Activated CD8-positive, alpha-beta T cell treated with anti-CD3 and anti-CD28 coated beads, Interleukin-2, amount 10 ng/mL, durations not matched to agents 7 days and 5 days (primary cell): ENCODE measurements at places on chromosomes 16 and 17. TPM values are rescaled to one million over a fixed set of nuclear protein-coding genes. Genes with fewer than 3 reads are reported as not detected.

The NXN gene
- total RNA-seq = 0.68 TPM

- no peak for DNase-seq
Measured at GRCh38 chr16:11715246-11715947, 27.3 kb downstream of the TXNDC11 start.

DNA sequence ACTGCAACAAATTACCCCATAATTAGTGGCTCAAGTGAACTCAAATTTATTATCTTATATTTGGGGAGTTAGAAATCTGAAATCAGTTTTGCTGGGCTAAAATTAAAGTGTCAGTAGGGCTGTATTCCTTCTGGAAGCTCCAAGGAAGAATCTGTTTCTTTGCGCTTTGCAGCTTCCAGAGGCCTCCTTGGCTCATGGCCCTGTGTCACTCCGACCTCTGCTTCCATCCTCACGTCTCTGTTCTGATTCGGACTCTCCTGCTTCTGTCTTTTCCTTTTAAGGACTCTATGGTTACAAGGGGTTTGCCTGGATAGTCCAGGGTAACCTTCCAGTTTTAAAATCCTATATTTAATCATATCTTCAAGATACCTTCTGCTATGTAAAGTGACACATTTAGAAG is 232.1 kb downstream of the CA10 start:
- no peak for DNase-seq

DNA sequence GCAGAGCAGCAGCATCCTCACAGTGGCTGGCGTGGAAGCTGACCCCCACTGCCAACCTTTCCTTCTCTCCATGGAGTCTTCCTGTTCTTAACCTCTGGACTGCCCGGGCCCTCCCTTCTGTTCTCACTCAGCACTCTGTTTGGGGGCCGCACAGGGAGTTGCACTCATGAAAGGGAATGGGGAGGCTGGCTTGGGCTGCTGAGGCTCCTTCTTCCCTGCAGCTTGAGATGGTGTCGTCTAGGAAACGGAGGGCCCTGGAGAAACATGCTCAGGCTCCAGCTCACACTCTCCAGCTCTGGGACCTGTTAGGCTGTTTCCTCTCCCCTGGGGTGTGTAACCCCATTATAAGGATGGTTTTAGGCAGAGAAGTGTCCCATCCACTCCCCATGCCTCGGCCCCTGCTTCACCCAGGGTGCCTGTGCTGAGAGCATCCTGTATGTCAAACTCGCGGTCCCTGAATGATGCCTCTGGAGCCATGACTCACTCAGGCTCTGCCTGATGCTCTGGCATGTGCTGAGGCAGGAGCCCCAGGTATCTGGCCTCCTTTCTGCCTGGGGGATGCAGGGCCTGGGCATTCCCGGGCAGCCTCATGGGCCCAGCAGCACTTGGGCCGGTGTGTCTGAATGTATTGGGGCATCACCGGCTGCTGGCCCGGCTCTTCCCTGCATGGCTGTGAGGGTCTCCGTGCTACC is 18.9 kb downstream of the TMEM94 start:
- no peak for DNase-seq

DNA sequence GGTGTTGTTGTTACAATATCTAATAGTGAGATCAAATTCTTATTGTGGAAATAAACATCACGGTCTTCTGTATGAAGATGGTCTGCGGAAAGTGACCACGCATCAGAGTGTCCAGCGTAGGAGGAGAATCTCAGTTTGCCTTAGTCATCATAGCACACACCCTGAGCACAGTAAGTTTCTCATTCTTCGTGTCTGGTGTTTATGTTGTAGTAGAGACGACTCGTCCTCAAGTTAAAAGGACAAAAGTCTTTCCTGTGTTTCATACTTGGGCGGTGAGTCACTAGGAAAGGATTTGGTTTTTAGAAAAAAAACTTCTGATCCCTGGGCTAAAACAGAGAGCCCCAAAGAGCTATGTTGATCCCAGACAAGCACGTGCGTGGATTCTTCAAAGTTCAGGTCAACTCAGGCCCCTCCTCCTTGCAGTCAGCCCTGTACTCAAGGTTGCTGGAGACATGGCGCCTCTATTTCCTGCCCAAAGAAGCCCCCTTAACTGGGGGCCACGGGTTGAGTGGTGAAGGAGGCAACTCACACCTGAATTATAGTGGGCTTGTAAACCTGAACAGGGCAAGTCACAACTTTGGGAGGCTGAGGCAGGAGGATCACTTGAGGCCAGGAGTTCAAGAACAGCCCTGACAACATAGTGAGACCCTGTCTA is 170.4 kb downstream of the ZFHX3 start:
- DNase-seq = no peak

GRCh38 chr16:4701791-4702465 is 8.6 kb downstream of the NUDT16L1 start:
- no peak for DNase-seq

- DNase-seq = no peak
Measured at GRCh38 chr17:10251212-10251948, 53.0 kb upstream of the GAS7 start.

- DNase-seq = no peak
Measured at GRCh38 chr17:10041916-10042588, 137.0 kb upstream of the RCVRN start.

DNA sequence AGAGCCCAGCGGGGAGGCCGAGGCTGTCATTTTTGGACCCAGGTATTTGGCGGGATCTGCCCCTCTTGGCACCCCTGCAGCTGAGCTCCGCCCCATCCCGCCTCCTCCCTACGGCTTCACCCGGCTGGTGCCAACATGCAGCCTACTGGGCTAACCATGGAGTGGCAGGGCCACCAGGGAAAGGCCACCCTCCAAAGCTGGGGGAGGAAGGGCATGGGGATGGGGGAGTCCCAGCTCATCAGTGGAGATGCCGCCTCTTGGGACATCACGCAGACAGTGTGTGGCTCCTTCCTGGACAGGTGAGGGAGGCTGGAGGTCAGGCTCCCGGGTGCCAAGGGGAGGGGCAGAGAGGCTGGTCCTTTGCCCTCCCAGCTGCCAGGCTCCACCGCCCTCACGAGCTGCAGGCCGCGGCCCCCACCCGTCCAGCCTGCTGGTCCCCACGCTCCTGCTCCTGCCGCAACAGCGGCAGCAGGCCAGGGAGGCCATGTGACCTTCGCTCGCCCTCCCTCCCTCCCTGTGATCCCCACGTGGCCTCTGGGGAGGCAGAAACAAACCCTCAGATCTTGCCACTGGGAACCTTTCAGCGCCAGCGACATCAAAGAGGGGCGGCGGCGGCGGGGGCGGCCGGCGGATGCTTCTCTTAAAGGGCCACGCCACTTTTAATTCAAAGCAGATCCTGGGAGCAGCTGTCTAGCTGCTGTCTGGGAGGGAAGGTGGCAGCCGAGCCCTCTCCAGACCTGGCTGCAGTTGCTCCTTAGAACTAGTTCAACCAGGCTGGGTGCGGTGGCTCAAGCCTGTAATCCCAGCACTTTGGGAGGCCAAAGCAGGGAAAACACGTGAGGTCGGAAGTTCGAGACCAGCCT is 6.8 kb upstream of the NOTUM start:
- DNase-seq = peak; percentile 95

GRCh38 chr16:54140057-54140787 is 146.4 kb downstream of the IRX3 start:
- no peak for DNase-seq

The SLC5A2 gene
- not detected for total RNA-seq

The KRT33A gene
- total RNA-seq = not detected

- no peak for DNase-seq
Measured at GRCh38 chr17:32286518-32286900, 20.9 kb downstream of the RHBDL3 start.

DNA sequence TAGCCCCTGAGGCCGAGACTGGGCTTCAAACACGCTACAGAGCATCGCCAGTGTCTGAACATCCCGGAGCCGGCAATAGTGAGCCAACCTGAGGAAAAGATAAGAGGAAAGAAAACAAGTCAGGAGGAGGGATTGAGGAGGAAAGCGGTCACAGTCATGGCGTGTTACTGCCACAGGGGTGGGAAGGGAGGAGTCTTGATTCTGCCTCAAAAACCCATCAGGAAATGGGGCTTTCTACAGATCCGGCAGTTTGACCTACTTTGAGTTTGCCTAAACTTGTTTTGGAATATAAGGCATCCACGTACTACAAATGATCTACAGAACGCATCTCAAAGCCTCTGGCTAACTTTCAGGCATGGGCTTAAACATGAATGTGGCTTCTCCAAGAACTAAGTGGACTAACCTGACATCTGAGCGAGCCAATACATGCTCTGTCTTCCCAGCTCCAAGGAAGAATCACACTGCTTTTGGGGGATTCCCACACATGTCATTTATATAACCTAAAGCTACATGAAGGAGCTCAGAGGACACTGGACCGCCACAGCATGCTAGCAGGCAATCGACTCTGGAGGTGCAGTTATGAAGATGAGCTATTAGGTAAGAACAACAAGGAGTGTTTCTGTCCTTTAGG is 96.6 kb downstream of the WDR59 start:
- no peak for DNase-seq

The GAST gene
- total RNA-seq = not detected

DNA sequence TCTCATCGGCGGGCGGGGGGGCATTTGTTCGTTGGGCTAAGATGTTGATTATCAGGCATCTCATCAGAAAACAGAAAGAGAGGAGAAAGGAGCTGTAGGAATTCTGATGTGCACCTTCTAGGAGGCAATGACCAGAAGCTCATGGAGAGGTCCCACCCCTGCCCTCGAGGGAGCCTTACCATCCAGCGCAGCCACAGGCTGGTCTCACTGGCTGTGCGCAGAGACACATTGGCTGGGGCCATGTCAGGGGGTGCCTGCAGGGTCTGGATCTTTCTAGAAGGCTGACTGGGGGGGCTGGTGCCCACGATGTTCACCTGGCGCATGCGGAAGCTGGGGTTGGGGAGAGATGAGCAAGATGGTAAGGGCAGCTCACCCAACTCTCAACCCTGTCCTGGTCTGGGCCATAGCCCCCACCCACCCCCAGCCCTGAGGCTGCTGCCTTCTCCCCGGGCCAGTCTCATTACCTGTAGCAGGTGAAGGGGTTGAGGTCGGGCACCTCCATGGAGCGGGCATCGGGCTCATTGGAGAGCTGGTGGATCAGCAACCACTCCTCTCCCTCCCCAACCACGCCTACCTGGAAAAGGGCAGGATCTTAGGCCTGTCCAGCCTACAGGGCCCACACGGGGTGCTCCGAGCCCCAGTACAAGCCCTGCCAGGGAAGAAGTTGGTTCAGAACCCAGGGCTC is 86.2 kb upstream of the CDC42EP4 start:
- no peak for DNase-seq

The HES7 gene
- not detected for total RNA-seq

DNA sequence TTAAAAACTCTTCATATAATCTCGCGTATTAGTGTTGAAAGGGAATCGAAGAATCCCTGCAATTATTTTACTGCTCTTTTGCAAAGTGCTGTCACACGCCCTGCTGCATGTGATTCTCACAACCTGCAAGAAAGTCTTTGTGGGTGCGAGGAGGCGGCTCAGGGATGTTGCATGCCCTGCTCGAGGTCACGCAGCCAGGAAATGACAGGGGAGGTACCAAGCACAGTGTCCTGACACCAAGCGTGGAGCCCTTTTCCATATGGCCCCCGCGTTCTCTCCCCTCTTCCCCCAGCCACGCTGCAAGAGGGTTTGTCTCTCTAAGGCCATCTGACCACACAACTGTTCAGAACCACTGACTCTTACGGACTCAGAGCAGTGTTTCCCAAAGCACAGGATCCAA is 37.6 kb downstream of the OR3A1 start:
- no peak for DNase-seq

The STUB1 gene
- 86.4 TPM for total RNA-seq

The G6PC1 gene
- not detected for total RNA-seq

The SMPD3 gene
- 12.0 TPM for total RNA-seq

The HASPIN gene
- 27.0 TPM for total RNA-seq

The PRR35 gene
- not detected for total RNA-seq

- DNase-seq = no peak
Measured at GRCh38 chr17:81445642-81446503, 50.6 kb downstream of the BAHCC1 start.

- no peak for DNase-seq
Measured at GRCh38 chr17:58210922-58211321, 8.1 kb downstream of the MKS1 start.

The PRCD gene
- not detected for total RNA-seq

The OR1A1 gene
- not detected for total RNA-seq

DNA sequence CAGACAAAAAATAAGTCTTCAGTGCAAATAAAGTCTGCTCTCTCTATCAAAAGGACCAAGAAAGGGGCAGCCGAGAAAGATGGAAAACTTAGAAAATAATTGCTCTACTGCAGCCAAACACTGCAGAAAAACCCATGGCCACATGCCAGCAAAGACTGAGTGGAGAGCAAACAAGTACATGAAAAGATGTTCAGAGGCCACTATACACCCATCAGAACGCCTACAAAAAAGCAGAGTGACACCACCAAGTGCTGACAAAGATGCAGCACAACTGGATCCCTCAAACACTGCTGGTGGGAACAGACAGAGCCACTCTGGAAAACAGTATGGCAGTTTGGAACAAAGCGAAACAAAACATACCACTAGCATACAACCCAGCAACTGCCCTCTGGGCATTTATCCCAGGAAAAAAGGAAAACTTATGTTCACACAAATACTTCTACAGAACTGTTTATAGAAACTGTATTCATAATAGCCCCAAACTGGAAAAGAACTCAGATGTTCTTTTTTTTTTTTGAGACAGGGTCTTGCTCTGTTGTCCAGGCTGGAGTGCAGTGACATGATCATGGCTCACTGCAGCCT is 36.7 kb downstream of the KIAA0753 start:
- no peak for DNase-seq

The CDRT15L2 gene
- total RNA-seq = not detected

GRCh38 chr17:74786431-74787055 is 10.4 kb upstream of the NAT9 start:
- no peak for DNase-seq

The ZNF423 gene
- total RNA-seq = not detected

DNA sequence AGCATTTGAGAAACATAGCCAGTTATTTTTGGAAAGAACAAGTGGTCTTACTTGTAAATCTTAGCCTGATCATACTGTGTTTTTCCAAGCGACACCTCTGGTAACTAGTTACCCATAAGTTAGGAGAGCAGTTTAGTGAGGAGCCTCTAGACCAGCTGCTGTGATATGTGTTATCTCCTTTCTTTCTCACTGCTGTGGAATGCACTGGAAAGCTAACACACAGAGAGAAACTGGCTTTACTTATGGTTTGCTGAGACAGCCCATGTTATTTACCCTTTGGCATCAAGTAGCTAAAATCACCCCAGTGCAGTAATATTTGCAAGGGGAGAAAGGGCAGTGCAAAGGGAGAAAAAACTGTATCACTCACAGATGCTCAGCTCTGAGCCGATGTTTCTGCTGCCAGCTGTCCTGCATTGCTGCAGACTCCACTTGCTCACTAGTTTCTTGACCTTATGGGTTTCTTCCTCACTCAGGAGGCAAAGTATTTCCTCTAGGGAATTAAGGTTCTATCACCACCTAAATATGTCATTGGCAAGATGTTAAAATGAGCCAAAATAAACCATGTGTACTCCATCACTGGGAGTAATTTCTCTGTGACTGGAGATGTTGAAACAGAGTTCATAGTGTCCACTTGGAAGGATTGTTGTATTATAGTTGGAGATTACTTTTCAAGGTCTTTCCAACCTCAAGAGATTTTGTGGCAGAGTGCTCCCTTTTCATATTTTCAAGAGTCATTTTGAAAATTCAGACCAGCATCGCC is 2.3 kb downstream of the RBFOX1 start:
- DNase-seq = no peak

- DNase-seq = no peak
Measured at GRCh38 chr17:27398691-27399090, 57.6 kb upstream of the KSR1 start.

The SCIMP gene
- total RNA-seq = not detected

- no peak for DNase-seq
Measured at GRCh38 chr17:29594519-29595090, 1.7 kb downstream of the ANKRD13B start.
